ENCODE measurements at places on chromosomes 11 and 22. TPM values are rescaled to one million over a fixed set of nuclear protein-coding genes. Genes with fewer than 3 reads are reported as not detected.

Gene ALDH3B1
- 2.4 TPM for polyA plus RNA-seq

DNA sequence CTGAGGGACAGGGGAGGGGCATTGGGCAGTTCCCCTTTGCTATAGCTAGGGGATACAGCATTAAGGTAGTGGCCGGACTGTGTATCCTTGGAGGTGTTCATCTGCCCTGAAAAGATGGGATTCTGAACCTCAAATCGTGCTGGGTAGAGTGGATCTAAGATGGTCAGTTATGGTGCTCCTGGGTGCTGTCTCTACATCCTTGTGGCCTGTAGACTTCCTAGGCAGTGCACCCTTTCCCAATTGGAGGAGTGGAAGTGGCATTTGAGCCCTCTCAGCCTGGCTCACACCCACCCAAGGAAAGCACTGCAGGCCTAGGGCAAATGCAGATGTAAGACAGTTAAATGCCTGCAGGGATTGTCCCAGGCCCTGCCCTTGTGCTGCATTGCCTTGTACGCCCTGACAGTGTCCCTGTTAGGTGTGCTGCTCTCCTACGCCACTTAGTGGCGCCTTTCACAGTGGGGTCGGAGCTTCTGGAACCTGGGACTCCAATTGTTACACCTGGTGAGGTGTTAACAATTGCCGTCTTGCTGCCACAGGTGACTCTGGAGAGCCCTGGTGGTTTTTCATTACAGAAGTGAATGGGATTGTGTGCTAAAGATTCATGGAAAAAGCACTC is 35.0 kb downstream of the PPFIBP2 start:
- no peak for DNase-seq

DNA sequence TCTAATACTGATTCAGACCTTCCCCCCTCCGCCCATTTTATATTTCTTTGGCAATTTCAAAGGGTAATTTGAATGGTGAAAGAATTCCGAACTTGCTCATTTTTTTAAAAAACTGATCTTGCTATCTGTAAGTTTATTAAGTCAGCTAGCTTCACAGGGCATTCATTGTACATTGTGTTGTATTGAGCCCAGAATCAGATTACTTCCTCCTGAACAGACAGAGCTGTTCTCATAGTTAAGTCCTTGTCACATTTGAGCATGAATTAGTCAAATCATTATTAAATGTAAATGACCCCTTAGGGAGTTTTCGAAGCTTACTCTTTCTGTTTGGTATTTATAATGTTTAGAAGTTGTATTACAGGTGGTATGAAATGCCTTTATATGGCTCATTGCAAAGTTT is 34.4 kb downstream of the CYP2R1 start:
- DNase-seq = no peak

DNA sequence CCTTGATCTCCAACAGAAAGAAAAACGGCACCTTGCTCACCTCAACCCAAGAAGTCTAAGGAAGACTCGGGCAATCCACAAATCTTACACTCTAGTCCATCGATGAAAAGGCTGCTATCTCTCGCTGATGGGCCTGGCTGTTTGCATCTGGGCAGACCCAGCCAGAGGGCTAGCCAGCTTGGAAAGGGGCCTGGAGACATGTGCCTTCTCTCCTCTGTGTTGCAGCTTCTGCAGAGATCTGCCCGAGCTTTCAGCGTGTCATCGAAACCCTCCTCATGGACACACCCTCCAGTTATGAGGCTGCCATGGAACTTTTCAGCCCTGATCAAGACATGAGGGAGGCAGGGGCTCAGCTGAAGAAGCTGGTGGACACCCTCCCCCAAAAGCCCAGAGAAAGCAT is 3.2 kb downstream of the SCGB1A1 start:
- no peak for DNase-seq

Gene CLMP
- 34.1 TPM for polyA plus RNA-seq

DNA sequence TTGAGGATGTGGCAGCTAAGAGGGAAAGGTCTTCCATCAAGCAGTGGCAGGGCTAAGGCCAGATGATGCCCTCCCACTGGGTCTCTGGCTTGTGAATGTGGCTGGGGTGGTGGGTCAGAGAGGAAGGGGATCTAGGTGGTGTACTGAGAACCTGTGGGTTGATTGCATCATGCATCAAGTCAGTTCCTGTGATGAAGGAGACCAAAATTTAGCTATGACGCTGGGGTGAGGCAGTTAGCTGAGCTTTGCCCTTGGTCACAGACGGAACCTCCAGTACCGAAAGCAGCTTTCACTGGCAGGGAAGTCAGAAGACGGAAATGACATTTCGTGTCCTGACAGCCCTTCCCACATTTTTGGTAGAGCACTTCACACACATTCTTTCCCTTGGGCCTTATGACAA is 20.7 kb downstream of the ATG16L2 start:
- no peak for DNase-seq

DNA sequence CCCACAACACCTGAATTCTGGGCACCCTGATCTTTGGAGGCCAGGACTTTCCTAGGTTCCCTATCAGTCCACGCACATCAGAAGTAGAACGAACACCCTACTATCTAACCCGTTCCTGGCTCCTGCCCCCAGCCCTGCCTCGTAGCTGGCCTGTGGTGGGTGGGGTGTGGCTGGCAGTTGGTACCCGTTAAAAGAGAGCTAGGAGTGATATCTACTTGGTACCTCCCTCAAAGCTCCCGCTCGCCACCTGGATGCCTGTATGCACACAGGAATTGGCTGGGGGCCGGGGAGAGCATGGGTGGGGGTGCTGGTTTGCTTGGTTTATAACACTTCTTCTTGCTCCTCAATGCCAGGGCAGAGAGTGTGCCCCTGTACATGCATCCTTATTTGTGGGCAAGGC is 14.0 kb upstream of the NECTIN1 start:
- DNase-seq = no peak

GRCh38 chr11:121473064-121473777 is 20.5 kb upstream of the SORL1-AS1 start:
- DNase-seq = no peak

DNA sequence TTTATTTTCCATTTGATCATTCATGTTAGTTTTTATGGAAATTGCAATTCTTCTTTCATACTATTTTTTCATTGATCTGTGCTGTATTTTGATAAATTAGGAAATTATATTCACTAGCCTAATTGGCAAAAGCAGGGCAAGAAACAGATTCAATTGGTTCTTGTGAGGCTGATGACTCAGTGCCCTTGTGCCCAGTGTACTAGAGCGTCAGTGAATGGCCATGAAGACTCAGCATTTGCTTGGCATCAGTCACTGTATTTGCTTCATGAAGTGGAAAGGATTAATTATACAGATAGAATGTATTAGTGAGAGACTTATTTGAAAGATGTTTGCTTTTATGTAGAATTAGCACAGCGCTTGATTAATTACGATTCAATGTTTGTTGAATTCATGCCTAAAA is 31.8 kb downstream of the MRGPRX1 start:
- DNase-seq = no peak

DNA sequence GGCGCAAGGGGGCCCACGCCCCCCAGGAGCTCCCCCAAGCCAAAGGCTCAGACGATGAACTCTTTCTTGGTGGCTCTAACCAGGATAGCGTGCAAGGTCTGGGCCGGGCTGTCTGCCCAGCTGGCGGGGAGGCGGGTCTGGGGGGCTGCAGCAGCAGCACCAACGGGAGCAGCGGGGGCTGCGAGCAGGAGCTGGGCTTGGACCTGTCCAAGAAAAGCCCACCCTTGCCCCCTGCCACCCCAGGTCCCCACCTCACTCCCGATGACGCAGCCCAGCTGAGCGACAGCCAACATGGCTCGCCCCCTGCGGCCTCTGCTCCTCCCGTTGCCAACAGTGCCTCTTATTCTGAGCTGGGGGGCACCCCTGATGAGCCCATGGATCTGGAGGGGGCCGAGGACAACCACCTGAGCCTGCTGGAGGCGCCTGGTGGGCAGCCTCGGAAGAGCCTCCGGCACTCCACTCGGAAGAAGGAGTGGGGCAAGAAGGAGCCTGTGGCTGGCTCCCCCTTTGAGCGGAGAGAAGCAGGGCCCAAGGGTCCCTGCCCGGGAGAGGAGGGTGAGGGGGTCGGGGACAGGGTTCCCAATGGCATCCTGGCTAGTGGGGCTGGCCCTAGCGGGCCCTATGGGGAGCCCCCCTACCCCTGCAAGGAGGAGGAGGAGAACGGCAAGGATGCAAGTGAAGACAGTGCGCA is 21.6 kb upstream of the TMEM191C start:
- no peak for DNase-seq

DNA sequence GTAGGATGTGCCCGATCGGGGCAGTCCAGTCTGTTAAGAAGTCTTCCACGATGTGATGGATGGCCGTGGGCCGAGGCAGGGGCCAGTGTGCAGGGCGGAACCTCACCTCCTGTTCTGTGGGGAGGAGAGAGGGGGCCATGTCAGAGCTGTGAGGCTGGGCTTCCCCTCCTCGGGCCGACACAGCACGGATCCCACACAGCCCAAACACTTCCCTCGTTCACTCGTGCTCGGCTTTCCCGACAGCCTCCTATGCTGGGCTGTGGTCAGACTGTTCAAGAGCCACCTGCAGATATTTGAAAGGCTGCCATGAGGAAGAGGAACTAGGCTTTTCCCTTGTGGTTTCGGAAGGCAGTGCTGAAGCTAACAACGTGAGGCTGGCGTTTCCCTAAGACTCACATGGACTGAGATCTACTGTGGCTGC is 12.3 kb upstream of the TXN2 start:
- no peak for DNase-seq

GRCh38 chr11:134783234-134783633 is 371.2 kb upstream of the B3GAT1 start:
- no peak for DNase-seq

DNA sequence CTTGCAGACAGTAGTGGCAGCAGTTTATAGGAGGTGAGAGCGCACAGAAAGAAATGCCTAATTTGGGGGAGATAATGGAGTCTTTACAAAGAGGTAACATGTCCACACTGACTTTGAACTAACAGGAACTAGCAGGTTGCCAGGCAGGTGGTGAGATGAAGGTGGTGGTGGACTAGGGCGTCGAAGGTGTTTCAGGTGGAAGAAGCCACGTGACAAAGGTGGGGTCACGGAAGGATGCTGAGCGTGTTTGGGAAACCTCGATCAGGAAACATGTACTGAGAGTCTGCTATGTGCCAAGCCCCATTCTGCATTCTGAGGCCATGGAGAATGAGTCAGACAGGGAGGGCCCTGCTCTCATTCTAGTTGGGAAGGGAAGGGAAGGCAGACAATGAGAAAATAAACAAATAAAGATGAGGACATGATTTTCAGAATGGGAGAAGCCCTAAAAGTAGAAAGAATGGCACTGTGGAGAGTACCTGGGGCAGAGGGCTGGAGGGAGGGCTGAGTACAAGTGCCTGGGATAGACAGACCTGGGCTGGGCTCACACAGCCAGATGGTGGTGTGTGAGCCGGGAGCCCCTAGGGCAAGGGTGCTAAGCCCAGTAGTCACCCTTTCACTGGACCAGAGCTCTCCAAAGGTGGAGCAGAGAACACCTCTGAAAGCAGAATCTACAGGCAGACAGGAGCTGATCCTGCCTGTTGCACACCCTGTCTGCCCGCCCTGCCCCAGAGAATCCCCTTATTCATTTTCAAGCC is 16.2 kb upstream of the NNMT start:
- DNase-seq = no peak

- DNase-seq = peak; percentile 37
Measured at GRCh38 chr22:20741634-20742581, 32.0 kb upstream of the SERPIND1 start.

DNA sequence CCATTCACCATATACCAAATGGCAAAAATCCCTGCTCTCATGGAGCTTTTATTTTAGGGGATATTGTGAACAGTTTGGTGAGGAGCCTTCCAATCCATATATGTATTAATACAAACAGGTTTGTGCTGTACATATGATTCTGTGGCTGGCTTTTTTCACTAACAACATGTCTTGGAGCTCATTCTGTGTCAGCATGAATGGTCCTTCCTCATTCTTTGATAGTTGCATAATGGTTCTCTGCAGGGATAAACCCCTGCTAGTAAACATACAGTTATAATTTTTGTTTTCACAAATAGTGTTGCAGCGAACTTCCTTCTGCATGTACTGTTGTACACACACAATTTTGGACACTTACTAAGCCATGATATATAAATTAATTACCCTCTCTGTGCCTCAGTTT is 8.3 kb downstream of the PRR5L start:
- no peak for DNase-seq

DNA sequence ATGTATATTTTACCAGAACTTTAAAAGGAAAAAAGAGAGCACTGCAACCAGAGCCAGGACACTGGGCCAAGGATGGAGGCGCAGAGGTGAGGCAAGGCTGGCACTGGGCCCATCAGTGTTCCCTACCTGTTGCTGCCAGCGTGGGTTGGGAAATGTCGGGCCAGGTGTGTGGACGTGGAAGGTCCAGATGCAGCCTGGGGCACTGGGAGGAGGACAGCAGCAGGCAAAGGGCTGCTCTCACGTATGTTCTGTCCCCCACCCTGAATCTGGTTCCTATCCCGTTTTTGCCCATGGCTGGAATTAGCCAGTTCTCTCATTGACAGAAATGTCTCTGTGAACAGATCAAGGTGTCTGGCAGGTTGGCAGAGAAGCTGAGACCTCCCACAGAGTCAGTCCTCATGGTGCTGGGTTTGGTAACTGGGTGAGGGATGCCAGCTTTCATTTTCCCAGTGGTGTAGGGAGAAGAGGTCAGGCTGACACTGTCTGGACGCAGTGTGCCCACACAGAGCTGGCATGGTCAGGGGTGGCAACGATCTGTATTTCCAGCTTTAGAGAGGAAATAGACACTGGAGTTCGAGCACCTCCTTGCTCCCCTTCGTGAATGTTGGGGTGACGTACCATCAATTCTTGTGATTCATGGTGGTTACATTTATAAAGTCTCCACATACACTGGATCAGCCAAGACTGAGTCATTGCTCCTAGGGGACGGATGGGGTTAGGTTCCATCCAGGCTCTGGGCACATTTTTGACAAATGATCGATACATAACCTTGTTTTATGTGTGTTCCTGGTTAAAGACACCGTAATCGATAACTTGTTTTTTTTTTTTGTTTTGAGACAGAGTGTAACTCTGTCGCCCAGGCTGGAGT is 4.3 kb upstream of the PNPLA3 start:
- DNase-seq = no peak

DNA sequence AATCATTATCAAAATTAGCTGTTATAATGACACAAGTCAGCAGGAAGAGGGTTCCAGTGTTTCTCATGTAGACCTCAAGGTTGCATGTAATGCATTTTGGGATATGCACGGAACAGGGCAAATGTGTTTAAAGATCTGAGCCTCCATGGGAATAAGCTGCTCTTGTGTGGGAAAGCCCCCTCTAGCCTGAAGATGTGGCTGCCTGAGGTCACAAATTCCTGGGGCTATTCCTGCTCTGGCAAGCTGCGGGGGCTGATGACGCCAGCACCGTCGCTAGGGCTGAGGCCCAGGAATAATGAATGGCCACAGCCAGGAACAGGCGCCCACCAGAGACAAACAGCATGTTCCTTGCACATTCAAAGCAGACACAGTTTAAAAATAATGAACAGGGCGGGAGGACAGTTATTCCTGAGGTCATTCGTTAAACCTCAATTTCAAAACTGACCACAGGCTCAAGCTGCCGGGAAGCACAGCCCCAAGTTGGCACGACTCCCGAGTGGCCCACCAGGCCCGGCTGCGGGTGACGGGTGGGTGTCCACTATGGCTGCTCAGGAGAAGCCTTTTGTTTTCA is 11.7 kb downstream of the OSBPL5 start:
- no peak for DNase-seq

Gene F2
- polyA plus RNA-seq = 0.68 TPM
